ENCODE measurements at places on chromosomes 1 and 21.

DNA sequence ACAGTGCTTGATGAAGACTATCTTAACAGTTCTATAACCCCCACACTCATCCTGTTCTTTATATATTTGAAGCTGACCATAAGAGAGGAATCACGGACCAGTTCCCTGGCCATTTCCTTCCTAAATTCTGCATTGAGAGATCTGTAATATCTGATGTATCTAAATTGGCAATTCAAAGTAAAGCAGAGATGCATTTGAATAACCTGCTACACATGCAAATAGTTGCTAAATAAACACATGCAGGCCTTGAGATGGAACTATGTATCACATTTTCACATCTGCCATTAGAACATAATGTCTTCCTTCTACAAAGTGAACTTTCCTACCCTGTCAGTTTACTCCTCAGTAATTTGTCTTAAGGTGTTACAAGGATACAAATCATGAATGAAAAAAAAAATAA lies 20.4 kb upstream of the PGBD2 start:
- DNase-seq = no peak

DNA sequence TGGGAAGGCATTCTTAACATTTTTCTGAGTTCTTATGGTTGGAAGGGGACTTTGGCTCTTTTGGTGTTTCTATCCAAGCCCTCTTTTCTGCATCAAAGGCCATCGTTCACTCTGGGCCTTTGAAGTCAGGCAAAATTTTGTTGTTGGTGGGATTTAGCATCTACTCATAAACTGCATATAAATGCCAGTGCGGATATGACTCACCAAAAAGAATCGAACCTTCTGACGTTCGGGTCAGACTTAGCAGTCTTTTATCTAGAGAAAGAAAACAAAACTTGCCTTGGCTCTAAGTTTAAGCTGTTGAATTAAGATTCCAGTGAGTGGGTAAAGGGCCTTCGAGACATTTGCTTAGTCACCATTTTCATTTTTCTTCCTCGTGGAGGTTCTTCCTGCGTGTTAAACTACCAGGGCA lies 51.4 kb downstream of the EVA1C start:
- DNase-seq = no peak

GRCh38 chr1:199272628-199273086 lies 633.8 kb downstream of the PTPRC start:
- no peak for DNase-seq

- no peak for DNase-seq
Observed at GRCh38 chr1:234866007-234866866, 256.3 kb upstream of the IRF2BP2 start.

DNA sequence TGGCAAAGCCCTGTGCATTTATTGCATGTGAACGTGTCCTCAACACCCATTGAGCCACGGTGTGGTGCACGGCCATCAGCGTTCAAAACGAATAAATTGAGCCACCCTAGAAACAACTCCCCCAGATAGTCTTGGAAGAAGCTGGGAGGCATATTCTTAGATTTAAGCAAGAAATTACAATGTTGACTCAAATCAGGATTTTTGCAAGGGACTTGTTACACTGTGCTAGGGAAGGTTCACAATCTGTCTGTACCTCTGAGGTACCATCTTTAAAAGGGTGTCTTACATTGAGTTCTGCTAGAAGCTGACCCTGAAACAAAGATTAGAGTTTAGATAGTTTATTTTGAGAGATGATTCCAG lies 16.2 kb downstream of the CD247 start:
- DNase-seq = no peak

DNA sequence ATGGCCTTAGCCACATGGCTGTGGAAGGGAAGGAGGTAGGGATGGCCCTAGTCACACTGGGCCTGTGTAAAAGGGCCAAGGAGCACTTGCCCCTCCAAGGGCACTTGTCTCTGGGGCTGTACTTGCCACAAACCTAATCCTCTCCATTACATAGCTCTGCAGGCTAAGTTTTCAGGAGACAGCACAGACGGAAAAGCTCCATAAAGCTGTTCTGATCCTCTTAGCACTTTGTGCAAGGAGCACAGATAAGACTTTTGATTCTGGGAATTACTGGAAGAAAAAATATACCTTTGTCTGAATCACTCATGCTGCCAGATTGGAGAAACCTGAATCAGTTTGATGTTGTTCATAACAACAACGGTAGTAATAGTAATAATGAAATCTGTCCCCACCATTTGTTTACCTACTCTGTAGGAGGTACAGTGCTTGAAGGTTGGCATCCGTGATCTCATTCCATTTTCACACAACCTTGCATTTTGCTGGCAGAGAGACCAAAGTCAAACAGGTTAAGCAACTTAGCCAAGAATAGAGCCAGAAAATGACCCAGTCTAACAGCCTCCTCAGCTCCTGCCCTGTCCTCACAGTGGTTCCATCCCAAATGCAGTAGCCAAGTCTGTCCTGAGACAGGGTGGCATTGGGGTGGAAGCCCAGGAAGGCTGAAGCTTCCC lies 207.1 kb downstream of the ROR1 start:
- peak; percentile 46 for DNase-seq

GRCh38 chr1:219783605-219784235 lies 144.6 kb downstream of the SLC30A10 start:
- no peak for DNase-seq
